Effector memory CD4-positive, alpha-beta T cell (primary cell): ENCODE measurements at places on chromosomes 7 and 10.

- DNase-seq, result no peak
Measured at GRCh38 chr7:112782498-112782897, 7.7 kb downstream of the TMEM168 start.

DNA sequence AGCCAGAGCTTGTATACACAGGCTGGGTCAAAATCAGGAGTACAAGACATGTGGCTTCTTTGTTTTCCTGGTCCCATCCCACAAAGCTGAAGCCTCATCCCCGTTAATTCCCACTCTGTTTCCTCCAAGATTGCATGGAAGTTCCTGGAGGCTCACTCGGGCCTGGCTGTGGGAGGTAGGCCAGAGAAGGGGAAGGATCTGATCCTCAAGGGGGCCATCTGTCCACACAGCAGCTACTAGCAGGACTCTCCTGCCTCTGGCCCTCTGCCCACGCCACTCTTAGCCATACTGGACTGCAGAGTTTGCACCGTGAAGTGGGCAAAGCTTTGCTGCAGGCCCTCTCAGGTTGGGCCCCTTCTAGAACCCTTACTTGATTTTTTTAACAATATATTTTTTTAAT is 160.6 kb downstream of the FGFR2 start:
- DNase-seq, result no peak

GRCh38 chr7:12719981-12720865 is 32.8 kb downstream of the ARL4A start:
- DNase-seq, result no peak

GRCh38 chr10:71746344-71747037 is 26.8 kb downstream of the VSIR start:
- no peak for DNase-seq

GRCh38 chr10:102261196-102261595 is 15.9 kb downstream of the GBF1 start:
- no peak for DNase-seq

DNA sequence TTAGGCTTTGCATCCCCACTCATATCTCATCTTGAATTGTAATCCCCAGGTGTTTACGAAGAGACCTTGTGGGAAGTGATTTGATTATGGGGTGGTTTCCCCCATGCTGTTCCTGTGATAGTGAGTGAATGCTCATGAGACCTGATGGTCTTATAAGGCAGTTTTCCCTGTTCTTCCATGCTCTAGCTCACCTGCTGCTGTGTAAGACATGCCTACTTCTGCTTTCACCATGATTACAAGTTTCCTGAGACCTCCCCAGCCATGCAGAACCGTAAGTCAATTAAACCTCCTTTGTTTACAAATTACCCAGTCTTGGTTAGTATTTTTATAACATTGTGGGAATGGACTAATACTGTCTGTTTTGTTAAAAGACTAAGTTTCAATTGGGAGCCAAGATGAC is 35.3 kb upstream of the ZNF92 start:
- DNase-seq, result no peak

- DNase-seq, result no peak
Measured at GRCh38 chr10:84084342-84084741, 55.0 kb upstream of the GHITM start.

GRCh38 chr7:4050126-4050660 is 631.9 kb upstream of the FOXK1 start:
- DNase-seq, result no peak

DNA sequence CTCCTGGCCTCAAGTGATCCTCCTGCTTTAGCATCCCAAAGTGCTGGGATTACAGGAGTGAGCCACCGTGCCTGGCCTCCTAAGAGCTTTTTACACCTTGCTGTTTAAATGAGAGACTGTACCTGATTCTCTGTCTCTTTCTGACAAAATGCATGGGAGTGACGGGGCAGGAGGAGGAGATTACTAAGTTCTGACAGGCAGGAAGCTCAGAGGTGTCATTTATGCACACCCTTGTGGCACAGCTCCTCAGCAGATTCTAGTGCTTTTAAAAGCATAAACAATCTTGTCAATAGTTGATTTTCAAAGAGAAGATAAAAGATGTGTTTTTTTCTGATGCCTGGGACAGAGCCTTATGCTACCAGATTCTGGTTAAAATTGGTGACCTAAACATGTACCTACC is 39.7 kb upstream of the STEAP4 start:
- DNase-seq, result no peak

- no peak for DNase-seq
Measured at GRCh38 chr10:35216303-35216905, 89.8 kb downstream of the CREM start.

- no peak for DNase-seq
Measured at GRCh38 chr7:124032369-124033094, at the start of gene TMEM229A. Gene TMEM229A (minus strand): TSS chr7:124033067. CDS start chr7:124033003, 64 bp downstream.

GRCh38 chr7:42080841-42081586 is 156.0 kb downstream of the GLI3 start:
- no peak for DNase-seq

DNA sequence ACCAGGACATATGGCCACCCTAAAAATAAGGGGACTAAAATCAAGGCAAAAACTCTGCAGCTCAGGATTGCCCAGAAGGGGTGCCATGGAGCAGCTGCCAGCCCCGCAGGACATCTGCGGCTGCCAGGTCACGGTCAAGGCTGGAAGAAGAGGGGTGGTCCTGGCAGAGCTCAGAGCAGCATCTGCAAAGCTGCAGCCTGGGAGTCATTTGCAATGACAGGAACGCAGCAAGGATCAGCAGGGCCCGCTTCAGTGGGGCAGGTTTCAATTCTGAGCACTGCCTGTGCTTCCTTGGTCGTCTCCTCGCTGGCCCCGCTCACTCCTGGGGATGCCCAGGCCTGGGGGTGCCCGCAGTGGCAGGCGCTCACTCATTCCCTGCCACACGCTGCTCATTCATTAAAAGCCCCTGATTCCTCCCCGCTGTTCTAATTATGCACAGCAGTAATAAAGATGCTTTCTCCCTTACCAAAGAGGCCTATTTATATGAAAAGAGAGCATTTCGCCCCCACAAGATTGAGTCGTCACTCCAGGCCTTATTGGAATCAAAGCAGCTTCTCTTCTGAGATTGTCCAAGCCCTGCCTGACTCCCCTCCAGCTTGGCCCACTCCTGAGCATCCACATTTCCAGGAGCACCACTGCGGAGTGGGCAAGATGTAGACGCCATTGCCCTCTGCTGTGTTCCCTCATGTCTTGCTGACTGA is 4.6 kb downstream of the HSPA12A start:
- DNase-seq, result no peak

DNA sequence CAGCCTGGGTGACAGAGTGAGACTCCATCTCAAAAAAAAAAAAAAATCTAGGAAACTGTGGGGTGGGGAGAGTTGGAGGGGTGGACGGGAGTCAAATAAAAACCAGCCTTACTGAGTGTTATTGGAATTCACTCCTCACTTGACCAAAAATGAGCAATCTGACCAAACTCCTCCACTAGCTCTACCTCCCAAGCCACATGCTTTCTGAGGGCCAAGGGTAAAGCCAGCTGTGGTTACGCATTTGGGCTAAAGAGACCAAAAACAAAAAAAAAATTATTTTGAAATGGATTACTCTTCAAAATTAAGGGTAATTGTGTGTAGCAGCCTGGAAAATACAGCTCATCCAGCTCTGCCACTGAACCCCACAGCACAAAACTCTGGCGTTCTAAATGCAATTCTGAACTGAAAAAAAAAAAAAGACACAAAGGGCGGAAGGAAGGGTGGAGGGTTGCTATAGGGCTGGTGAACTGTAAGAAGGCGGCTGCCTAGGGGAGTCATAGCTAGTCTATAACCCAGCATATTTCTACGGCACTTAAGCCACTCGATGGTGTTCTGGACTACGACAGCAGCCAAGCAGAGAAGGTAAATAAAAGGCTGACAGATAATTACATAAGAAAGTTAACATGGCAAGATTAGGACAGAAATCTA is 7.8 kb downstream of the ELMO1 start:
- DNase-seq, result no peak

GRCh38 chr7:23964715-23965114 is 254.7 kb downstream of the STK31 start:
- DNase-seq, result no peak

DNA sequence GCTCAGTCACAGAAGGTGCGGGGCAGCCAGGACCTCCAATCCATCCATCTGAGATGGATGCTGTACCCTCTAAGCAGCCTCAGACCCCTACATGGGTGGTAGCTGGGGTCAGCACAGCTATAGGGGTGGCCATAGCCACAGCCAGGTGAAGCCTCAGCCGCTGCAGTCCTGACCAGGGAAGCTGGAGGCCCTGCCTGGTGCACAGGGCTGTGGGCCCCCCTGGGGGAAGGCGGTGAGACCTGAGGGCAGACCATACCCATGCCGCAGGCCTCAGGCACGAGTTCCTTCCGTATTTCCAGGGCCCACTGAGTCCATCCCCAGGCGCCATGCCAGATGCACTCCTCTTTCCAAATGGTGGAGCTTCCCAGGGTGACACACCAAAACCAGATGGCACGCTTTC is 96.6 kb upstream of the KDM7A start:
- DNase-seq, result no peak

- DNase-seq, result no peak
Measured at GRCh38 chr10:129921065-129921670, 42.9 kb downstream of the EBF3 start.

- DNase-seq, result no peak
Measured at GRCh38 chr7:1081931-1082401, 5.9 kb upstream of the GPER1 start.

DNA sequence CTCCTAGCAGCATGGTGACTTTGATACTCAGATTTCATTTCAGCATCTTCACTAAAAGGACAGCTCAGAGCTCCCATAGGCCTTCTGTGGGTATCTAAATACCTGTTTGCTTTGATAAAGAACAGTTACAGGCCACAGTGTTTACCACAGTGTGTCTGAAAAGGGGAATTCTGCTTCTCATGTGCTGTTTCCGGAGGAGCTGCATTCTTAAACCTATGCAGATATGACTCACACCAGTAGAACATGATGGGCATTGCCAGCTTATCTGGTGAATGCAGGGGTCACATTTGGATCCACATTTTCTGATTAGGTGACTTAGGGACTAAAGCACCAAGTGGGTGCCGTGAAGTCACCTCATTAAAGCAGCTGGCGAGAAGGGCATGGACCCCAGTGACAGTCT is 52.6 kb downstream of the TRRAP start:
- peak; percentile 21 for DNase-seq

DNA sequence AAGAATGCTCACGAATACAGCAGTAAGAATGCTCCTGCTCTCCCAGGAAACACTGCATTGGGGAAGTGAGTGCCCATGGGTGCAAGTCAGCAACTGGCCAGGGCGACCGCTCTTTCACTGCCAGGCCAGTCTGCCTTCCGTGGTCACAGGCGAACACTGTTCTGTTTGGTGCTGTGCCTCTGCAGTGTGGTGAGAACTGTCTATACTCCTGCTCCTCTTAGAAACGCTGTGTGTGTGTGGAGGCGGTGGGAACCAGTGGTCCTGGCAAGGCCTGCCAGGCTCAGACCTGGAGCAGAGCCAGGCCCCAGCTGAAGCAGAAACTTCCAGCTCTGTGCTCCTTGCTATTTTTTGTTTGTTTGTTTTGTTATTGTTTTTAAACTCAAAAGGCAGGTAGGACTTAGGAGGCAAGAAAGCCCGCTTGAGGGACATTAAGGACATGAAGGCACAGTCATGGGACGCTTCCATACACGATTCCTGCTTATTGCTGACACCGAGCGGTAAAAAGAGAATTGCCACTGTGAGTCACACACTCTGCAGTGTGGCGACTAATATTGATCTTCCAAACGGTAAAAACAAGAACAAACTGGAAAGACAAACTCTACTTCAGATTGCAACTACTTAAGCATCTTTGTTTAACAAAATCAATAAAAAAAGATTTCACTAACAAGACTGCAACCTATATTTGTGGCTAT is 430.8 kb downstream of the DNAJB6 start:
- no peak for DNase-seq

DNA sequence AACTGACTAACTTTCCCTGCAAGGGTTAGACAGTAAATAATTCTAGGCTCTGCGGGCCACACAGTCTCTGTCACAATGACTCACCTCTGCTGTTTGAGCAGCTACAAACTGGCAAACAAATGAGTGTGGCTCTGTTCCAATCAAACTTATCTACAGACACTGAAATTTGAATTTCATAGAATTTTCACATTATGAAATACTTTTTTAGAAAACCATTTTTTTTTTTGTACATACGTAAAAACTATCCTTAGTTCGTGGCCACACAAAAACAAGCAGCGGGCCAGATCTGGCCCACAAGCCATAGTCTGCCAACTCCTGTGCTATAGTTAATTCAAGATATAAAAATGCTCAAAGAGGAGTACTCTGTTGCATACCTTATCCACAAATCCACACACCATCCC is 32.6 kb downstream of the PIP4K2A start:
- peak; percentile 30 for DNase-seq

- no peak for DNase-seq
Measured at GRCh38 chr7:46054272-46054671, 133.2 kb upstream of the IGFBP3 start.

DNA sequence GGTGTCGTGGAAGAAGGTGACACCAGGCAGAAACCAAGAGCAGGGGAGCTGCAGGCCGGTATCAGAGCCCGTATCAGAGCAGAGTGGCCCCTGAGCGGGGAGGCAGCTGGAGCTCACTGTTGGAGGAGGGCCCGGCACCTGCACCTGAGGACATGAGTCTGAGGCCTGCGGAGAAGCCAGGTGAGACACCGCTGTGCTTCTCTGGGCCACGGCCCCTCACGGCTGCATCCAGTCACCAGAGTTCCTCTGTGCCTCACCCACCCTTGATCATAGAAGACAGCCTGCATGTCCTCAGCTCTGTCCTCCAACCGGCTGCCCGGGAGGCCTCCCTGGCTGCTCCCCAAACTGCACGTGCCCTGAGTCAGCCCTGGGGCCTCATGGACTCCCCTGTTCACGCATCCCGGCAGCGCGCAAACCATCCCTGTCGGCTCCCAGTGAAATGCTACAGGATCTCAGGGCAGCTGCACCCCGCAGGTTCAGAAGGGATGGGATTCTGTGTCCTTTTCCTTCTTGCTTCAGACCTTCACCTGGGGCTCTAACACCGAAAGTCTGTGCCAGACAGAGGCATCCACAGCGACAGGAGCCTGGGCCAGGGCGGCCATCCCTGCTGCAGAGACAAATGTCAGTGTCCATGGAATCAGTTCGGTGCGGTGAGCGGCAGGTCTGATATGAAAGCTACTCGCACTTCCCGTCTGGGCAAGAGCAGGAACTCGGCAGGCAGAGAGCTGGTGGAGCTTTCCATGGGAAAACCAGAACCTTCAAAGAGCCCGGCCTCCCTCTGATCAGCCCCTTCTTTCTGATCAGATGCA is 111.9 kb upstream of the FAM20C start:
- no peak for DNase-seq

DNA sequence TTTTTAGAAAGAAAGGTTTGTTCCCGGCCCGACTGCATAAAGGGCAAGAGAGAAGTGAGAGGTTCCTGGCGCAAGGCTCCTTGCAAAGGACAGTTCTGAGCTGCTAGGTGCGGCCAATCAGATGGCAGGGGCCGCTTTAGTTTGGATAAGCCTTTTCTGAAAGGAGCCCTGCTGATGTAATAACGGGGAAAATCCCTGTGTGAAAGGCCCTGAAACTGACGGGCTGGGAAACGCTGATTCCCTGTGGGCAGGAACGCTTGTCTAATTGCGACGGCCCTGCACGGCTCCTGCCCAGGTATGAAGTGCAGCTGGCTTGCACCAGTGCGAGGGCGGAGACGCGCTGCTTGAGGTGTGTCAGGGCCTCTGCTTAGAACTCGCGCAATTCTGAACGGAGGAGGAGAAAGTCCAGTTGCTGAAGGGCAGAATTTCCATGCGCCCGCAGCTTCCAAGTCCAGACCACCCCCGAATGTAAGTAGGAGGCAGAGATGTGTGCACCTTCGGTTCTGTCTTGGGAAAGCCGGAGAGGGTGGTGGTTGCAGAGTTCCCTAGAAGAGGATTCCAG is 30.5 kb downstream of the TACC2 start:
- no peak for DNase-seq

GRCh38 chr10:73907841-73908517 is 3.0 kb upstream of the PLAU start:
- no peak for DNase-seq
